RKO (cell line): ENCODE measurements at places on chromosomes 4 and X.

DNA sequence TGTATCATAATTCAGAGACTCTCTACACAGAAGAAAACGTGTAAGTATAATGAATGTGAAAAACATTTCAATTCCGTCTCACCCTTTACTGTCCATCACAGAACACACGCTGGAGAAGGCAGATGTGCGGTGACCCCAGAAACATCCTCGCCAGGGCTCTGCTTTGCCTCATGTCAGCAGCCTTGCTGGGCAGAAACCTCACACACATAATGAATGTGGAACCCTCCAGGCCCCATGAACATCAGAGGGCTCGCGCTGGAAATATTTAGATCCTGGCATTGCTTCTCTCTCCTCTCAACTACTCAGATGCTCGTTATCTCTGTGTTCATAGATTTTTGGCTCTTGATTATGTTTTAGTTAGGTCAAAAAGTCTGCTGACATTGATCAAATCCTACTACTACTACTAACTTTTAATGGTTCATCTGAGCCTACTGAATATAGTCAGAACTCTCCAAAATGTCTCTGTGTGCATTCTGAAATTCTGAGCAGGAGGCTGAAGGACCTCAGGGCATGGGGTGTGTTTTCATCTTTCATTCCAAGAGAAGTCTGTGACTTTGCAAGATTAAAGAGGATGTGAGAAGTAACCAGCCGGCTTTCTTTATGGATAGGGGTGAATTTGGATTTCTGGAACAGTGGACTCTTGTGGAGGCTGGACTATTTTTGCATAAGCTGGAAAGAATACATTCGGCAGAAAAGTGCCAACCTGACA, 27.0 kb downstream of the SMIM43 start:
- no peak for DNase-seq

DNA sequence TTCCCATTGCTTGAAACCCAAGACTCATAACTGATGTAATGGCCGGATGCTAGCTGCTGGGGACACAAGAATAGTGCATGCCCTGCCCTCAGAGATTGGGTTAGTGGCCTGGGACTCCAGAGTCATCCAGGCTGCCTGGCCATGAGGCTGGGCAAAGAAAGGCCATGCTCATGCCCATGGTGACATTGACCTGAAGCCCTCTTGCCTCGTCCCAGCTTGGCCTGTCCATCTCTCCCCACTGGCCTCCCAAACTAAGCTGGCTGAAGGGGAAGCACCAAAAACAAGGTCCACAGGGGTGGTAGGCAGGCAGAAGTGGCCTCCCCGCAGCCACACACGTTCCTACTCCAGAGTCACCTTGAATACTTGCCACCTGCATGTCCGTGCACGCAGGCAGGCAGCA, 141.8 kb downstream of the EVC2 start:
- no peak for DNase-seq

- DNase-seq, result peak; percentile 76
Measured at GRCh38 chrX:100768679-100769338, 36.9 kb upstream of the SYTL4 start.

DNA sequence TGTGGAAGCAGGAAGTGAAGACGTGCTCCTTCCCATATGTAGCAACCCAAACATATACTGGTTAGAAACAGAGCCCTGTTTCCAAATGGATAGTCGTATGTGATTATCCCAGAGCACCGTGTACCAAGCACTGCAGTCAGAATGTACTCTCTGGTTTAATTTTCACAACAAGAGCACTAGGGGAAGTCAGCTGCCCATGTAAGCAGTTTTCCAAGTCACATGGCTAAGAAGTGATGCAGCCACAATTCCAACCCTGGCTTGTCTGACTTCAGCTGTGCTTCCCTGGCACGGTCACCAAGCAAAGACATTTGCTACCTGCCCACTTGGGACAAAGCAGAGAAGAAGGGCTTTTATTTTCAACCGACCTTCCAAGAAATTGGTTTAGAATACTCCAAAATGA, 28.2 kb upstream of the CEP135 start:
- DNase-seq, result no peak

- DNase-seq, result no peak
Measured at GRCh38 chr4:109302361-109303139, at the start of gene COL25A1. Gene COL25A1 (minus strand): TSS chr4:109302658.

- DNase-seq, result peak; percentile 32
Measured at GRCh38 chrX:149504226-149504914, 736 bp downstream of the IDS start.

GRCh38 chrX:50081282-50081889, 119.4 kb downstream of the AKAP4 start:
- peak; percentile 5 for DNase-seq

DNA sequence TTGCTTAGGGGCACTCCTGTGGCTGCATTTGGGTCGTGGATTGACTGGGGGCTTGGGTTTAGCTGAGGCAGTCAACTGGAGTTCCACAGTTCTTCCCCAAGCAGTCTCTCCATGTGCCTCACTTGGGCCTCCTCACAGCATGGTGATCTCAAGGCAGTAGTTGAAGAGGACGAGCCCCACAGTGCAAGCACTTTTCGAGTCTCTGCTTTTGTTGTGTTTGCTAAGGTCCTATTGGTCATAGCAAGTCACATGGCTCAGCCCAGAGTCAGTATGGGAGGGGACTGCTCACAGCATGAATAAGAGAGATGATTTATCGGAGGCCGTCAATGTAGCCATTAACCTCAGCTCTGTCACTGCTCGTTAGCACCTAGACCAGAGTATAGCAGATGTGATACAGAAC, 29.7 kb downstream of the BMX start:
- no peak for DNase-seq

- no peak for DNase-seq
Measured at GRCh38 chr4:95068818-95069478, 311.2 kb downstream of the BMPR1B start.

DNA sequence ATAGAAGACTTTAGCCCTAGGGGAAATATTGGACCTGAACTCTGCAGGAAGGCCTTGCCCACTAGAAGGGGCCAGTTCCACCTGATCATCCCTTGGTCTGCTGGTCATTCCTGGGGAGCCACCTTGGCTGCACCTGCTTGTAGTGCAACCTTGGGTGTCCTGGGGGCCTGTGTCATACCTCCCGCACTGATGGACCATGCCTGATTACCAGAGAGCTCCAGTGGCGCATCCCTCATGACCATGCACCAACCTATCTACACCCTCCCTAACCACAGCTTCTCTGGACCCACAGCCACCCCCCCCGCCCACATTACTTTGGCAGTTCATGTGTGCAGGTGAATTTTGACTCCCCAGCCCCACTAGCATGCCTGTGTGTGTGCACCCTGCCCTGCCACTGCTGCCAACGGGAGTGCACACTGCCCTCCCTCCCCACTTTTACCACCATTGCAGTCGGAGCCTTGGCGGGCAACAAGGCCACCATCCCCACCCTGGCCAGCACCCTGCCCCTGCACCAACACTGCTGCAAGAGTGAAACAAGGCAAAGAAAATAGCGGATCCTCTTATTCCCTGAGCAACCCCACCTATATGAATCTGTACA, 208.1 kb downstream of the FAM47B start:
- no peak for DNase-seq

DNA sequence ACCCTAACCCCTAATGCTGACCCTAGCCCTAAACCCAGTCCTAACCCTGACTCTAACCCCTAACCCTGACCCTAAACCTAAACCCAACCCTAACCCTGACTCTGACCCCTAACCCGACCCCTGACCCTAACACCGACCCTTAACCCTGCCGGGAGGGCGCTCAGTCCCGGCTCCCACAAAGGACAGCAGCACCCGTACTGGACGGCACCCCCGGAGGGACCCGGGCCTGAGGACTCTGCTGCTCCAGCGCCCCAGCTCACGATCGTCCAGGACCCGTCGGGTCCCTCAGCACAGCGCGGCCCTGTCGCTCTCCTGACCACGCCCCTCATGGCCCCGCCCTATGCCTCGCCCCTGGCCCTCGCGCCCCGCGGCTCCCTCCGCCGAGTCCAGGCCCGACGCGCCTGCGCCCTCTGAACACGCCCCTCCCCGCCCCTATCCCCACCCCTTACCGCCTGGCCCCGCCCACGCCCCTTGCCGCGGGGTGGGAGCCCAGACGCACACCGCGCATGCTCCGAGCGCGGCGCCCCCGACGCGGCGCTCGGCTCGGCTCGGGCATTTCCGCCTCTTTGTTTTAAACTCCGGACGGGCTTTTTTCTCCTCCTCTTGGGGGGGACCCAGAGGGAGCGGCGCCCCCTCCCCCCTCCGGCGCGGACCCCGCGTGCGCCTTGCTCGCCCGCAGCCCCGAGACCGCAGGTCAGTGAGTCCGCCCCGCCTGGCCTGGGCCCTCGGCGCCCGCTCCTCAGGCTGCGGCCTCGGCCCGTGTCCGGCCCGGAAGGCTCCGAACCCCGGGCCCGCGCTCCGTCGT, at the start of gene PCGF3:
Gene PCGF3, plus strand, starts transcription at position 555 of the 805 bp plus-strand sequence. CDS start 27,849 bp downstream, outside the sequence.
- DNase-seq, result peak; percentile 91

DNA sequence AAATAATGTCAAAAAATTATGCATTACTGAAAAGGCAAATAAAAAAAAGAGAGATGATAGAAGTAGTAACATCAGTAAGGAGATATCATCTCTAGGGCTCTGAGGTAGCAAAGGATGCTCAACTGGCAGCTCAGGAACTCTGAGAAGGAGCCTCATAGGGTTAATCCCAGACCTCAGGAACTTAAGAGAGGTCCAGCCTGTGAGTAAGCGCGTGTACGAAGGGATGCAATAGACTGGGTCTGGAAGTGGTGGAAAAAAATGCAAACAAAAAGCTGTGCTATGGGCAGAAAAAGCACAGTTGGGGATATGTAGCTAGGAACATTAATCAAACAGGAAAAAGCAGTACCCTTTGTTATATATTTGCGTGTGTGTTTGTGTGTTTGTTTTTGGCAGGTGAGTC, 282.0 kb downstream of the GALNTL6 start:
- DNase-seq, result no peak

- DNase-seq, result peak; percentile 35
Measured at GRCh38 chr4:1628892-1629698, 55.0 kb downstream of the FAM53A start.

DNA sequence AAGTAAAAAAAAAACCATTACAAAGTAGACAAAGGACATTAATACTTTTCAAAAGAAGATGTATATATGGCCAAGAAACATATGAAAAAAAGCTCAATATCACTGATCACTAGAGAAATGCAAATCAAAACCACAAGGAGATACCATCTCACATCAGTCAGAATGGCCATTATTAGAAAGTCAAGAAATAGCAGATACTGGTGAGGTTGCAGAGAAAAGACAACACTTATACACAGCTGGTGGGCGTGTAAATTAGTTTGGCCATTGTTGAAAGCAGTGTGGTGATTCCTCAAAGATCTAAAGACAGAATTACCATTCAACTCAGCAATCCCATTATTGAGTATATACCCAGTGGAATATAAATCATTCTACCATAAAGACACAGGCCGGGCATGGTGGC, 39.3 kb downstream of the TASL start:
- DNase-seq, result no peak

DNA sequence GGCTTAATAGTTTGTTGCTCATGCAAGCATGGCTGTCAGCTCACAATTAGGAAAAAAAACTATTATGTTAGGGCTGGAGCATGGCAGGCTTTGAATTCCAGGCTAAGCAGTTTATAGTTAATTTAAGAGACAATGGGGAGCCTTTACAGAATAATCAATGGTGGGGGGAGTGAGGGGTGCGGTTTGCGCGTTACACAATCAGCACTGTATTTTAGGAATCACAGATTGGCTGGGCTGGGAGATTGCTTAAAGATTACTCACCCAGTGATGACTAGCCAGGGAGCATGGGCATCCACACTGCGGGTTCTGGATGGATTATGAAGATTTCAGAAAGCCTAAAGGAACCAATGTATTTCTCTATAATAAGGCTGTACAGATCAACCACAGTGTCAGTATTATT, 186.6 kb downstream of the SOX3 start:
- DNase-seq, result peak; percentile 21

DNA sequence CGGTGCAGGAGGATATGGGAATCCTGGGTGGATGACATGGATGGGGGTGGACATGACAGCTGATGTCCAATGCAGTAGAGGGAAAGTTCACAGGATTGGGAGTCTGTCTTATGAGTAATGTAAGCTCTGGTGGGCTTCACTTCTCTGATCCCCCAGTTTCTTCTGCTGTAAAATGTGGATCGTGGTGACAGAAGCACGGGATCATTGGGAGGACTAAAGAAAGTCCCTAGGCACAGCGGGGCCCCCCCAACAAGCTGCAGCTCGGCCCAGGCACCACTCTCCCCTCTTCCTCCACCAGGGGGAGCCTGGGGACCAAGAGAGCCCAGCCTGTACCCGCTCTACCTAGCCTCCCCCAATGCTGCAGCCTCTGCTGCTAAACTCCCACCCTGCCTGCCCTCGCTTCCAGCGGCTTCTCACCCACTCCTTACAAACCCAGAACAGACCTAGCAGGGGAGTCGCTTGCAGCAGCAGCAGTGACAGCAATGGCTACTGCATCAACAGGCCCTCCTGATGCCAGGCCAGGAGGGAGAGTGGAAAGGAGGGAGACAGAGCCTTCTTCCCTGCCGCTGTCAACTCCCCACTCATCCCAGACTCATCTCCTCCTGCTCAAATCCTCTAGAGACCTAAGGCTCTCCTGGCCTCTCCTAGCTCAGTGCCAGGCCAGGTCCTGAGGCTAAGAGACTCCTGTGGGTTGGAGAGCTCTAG, 36.1 kb upstream of the IQSEC2 start:
- peak; percentile 52 for DNase-seq

DNA sequence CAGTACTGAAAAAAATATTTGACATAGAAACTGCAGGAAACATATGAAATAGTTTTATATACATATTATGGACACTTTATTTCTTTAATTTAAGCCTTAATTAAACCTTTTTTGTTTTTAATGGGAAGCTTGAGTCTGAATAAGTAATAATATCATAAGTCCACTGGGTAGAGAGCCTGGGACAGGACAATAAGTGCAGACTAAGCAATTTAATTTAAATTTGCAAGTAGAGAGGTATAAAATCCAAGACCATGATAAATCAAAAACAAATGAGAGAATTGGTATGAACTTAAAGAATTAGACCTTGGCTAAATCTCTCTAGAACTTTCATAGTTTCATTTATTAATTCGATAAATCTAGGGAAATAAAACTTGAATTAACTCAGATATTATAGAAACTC, 571.2 kb downstream of the ARAP2 start:
- no peak for DNase-seq

- no peak for DNase-seq
Measured at GRCh38 chrX:136529795-136530194, 2.2 kb upstream of the VGLL1 start.
